ENCODE measurements at places on chromosomes 7 and 10. TPM values are rescaled to one million over a fixed set of nuclear protein-coding genes. Genes with fewer than 3 reads are reported as not detected.

Gene RAMP3
- not detected for total RNA-seq

Gene C10orf143
- 0.83 TPM for total RNA-seq

Gene GSDME
- 40.2 TPM for total RNA-seq

Gene RBP3
- not detected for total RNA-seq

Gene NUTM2E
- 0.53 TPM for total RNA-seq
